ENCODE measurements at places on chromosomes 2 and 18.

- no peaks in the 10 kb centered on the region for H3K4me1 ChIP-seq
- H3K36me3 ChIP-seq, result no peaks in the 10 kb centered on the region
- H3K27ac ChIP-seq, result no peak overlapping the region
Measured at GRCh38 chr18:11380968-11381367, 228.4 kb upstream of the SLC35G4 start.

GRCh38 chr2:70469435-70469834 is 84.2 kb downstream of the TGFA start:
- no peaks in the 10 kb centered on the region for H3K36me3 ChIP-seq
- H3K4me1 ChIP-seq, result no peaks in the 10 kb centered on the region
- H3K4me3 ChIP-seq, result no peak overlapping the region

DNA sequence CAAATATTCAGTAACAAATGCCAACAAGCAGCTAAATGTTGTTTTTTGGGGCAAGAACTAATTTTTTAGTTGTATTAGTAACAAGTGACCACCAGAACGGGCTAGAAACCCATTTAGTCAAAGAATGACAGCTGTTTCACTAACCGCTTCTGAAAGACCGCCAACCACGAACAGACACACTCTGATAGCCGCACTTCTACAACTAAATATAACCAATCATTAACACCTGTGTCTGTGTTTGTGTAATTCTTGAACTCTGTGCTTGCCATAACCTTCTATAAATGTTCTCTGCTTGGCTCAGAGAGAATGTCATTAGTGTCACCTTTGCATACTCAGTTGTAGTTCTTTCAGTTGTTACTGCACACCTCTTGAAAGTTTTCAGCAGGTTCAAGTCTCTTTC is 526.3 kb upstream of the LRRTM1 start:
- no peaks in the 10 kb centered on the region for H3K27me3 ChIP-seq
- H3K36me3 ChIP-seq, result no peaks in the 10 kb centered on the region
- no peaks in the 10 kb centered on the region for H3K4me1 ChIP-seq
- H3K27ac ChIP-seq, result no peak overlapping the region
- no peak overlapping the region for H3K4me3 ChIP-seq
- DNase-seq, result no peak

DNA sequence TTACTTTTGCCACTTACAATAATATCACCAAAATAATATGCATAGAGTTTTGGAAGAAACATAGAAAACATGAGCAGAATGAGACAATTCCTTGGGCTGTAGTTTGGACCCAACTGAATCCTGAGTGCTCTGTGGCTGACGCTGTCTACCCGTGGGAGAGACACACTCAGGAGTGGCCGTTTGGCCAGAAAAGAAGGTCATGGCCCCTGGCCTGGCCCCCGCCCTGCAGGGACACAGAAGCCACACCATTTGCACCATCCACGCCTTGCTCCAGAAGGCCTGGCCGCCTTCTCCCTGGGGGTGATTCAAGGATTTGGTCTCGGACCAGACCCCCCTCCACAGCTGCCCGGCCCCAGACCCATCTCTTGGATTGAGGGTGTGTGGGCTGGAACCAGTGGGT is 6.4 kb upstream of the D2HGDH start:
- DNase-seq, result no peak
- H3K4me3 ChIP-seq, result no peak overlapping the region
- no peaks in the 10 kb centered on the region for H3K27me3 ChIP-seq
- no peak overlapping the region for H3K27ac ChIP-seq
- no peaks in the 10 kb centered on the region for H3K4me1 ChIP-seq

GRCh38 chr2:1658394-1659151 is 85.7 kb downstream of the PXDN start:
- no peaks in the 10 kb centered on the region for H3K4me1 ChIP-seq
- DNase-seq, result no peak
- H3K36me3 ChIP-seq, result peaks cover 16% of the 10 kb centered on the region
- H3K4me3 ChIP-seq, result no peak overlapping the region
- no peak overlapping the region for H3K27ac ChIP-seq

GRCh38 chr18:58858591-58859468 is 5.8 kb upstream of the ZNF532 start:
- no peaks in the 10 kb centered on the region for H3K27me3 ChIP-seq
- peaks cover 6% of the 10 kb centered on the region for H3K4me1 ChIP-seq
- H3K4me3 ChIP-seq, result no peak overlapping the region
- H3K36me3 ChIP-seq, result no peaks in the 10 kb centered on the region
- no peak for DNase-seq

DNA sequence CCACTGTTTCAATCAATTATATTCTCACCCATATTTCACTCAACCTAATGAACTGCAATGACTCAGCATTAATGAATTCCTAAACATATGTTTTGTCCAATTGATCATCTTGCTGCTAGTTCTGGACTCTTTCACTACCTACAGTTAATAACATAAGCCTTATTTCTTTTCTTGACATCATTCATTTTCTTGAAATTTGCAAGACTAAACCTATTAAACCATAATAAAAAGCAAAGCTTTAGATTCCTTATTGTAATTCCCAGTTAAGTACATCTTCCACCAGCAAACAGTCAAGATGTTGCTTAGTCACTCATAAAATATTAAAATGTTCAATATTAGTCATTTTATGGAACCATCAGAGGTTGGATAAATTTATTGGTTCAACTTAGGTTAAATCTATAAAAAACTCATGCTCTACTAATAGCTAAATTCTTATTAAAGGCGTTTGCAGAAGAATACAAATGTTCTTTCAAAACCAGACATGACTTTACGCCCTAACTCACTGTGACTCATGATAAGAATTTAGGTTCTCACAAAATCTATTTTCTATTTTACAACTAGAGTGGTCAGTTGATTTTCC is 599.4 kb downstream of the RNF144A start:
- DNase-seq, result no peak
- H3K4me1 ChIP-seq, result no peaks in the 10 kb centered on the region
- no peaks in the 10 kb centered on the region for H3K27me3 ChIP-seq
- no peak overlapping the region for H3K4me3 ChIP-seq
- H3K27ac ChIP-seq, result no peak overlapping the region

DNA sequence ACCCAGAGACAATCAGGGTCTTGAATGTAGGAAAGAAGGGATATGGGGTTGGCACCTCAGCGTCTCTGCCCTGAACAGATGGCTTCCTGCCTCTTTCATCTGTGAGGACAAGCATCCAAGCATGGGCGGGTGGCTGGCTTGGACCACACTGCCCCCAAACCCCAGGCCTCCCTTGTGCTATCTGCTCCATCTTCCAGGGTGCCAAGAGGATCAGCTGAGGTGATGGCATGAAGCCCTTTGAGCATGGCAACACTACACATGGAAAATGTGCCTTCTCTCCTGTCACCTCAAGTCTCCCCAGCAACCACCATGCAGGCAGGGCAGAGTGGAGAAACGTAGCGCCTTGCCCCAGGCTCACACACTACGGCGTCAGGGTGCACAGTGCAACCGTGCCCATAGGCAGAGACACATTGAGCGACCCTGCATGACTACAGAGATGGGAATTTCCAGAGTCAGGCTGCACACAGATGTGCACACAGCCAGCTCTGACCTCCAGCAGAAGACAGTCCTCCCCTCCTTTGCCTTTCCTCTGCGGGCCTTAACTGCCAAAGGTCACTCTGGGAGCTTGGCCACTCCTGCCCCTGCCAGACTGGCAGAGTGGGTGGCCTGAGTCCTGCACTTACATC is 1.5 kb downstream of the KCNIP3 start:
- no peak overlapping the region for H3K4me3 ChIP-seq
- H3K36me3 ChIP-seq, result no peaks in the 10 kb centered on the region
- peaks cover 2% of the 10 kb centered on the region for H3K4me1 ChIP-seq
- no peak for DNase-seq

GRCh38 chr2:217858519-217859491 is 144.0 kb downstream of the TNS1 start:
- H3K4me1 ChIP-seq, result peaks cover 3% of the 10 kb centered on the region
- H3K27ac ChIP-seq, result no peak overlapping the region
- H3K4me3 ChIP-seq, result no peak overlapping the region
- no peak for DNase-seq
- no peaks in the 10 kb centered on the region for H3K36me3 ChIP-seq

- DNase-seq, result no peak
- H3K27me3 ChIP-seq, result no peaks in the 10 kb centered on the region
- no peaks in the 10 kb centered on the region for H3K4me1 ChIP-seq
Measured at GRCh38 chr18:62186499-62186773, 420 bp downstream of the PIGN start.

DNA sequence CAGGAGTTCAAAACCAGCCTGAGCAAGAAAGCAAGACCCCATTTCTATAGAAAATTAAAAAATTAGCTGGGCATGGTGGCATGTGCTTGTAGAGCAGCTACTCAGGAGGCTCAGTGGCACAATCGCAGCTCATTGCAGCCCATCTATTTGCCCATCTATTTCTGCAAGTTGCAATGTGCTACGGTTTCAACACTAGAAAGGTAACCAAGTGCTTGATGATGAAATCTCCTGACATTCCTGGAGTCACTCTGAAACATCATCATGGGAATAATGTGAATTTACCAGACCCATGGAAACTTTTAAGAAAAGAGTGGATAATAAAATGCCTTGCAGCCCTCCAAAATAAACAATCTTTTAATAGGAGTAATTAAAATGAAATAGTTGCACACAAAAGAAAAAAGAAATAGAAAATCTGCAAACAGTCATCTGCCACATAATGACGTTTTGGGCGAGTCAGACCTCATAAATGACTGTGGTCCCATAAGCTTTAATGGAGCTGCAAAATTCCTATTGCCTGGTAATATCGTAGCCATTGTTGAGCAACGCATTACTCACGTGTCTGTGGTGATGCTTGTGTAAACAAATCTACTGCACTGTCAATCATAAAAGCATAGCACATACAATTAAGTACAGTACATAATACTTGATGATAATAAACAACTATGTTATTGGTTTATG is 46.6 kb upstream of the AMMECR1L start:
- H3K4me1 ChIP-seq, result no peaks in the 10 kb centered on the region
- H3K27me3 ChIP-seq, result no peaks in the 10 kb centered on the region
- no peaks in the 10 kb centered on the region for H3K36me3 ChIP-seq
- no peak overlapping the region for H3K27ac ChIP-seq
- DNase-seq, result no peak

DNA sequence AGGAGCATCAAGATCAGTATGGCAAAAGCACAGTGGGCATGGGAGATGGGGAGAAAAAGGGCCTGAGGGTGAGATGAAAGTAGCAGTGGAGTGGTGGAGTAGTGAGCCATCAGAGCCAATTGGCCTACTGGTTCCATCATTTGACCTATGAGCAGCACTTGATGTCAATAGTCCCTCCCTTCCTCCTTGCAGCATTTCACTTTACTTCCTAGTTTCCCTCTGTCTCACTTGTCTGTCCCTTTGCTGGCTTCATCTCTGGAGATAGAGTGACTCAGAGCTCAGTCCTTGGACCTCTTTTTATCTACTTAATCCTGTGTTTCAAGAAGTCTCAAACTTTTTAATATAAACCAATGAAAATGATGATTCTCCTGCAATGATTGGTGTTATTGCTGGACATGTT is 32.1 kb downstream of the FBXO48 start:
- H3K4me1 ChIP-seq, result no peaks in the 10 kb centered on the region
- H3K27ac ChIP-seq, result no peak overlapping the region
- no peaks in the 10 kb centered on the region for H3K36me3 ChIP-seq

DNA sequence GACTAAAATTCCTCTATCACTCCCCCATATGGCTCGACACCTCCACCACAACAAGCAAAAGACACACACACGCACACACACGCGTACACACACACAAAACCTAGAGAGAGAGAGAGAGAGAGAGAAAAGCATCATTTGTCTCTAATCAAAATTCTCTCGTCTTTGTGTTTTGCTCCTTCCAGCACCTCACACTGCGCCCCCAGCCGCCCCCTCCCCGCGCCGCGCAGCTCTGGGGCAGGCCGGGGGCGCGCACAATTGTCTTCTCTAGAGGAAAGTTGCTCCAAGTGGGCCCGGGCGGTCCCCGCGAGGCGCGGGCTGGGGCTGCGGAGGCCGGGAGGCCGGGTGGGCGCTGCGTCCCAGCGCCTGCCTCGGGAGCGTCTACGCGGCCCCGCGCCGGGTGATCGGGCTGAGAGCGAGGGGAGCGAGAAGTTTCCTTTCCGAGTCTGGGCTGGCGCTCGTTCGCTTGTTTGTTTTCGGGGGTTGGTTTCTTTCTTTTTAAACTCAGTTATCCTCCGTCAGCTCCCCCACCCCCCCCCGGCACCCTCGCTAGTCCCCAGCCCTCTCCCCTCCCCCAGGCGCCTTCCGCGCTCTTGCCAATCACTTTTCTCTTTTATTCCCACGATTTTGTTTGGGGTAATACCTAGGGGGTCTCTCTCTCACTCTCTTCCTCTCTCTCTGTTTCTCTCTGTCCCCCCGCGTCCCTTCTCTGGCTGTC is 4.1 kb downstream of the ZEB2 start:
- peaks cover 9% of the 10 kb centered on the region for H3K4me1 ChIP-seq
- H3K4me3 ChIP-seq, result peak overlapping the region; percentile 63
- H3K36me3 ChIP-seq, result no peaks in the 10 kb centered on the region

DNA sequence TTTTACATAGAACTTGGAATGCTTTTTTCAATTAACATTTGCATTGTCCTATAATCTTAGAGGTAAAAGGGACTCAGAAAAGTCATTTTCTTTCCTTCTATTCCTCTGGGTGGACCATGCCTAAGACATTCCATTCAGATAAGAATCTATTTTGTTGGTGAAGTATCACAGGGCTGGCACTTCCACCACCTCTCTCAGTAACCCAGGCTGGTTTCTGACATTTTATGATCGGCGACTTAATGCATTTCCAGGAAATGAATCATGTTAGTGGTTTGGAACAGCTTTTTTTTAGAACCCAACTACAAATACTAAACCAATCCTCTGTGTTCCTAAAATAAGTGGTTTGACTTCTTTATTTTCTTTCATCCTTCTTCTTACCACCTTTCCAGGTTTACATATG is 27.0 kb downstream of the GAD1 start:
- DNase-seq, result no peak
- H3K27me3 ChIP-seq, result no peaks in the 10 kb centered on the region
- H3K36me3 ChIP-seq, result no peaks in the 10 kb centered on the region
- H3K4me3 ChIP-seq, result no peak overlapping the region

GRCh38 chr2:148812306-148812705 is 62.7 kb upstream of the KIF5C start:
- no peaks in the 10 kb centered on the region for H3K36me3 ChIP-seq
- H3K4me3 ChIP-seq, result no peak overlapping the region
- peaks cover 5% of the 10 kb centered on the region for H3K4me1 ChIP-seq
- H3K27ac ChIP-seq, result no peak overlapping the region
- no peaks in the 10 kb centered on the region for H3K27me3 ChIP-seq

DNA sequence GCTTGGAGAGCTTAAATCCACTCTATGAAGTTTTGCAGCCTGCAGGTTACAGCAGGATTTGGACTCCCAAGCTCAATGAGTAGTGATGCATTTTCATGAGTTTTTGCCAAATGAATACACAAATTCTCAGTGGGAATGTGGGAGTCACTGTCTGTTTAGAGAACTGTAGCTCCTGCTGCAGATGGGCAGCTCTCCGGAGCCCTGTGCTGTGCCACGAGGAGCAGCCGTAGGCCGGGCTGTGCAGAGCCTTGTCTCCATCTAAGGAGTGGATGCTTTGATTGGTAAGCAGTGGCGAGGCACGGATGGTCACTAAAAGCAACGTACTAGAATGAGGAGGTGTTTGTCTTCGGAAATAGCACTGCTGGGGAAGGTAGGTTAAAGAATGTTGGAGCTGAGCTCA is 96.0 kb upstream of the NFATC1 start:
- no peak overlapping the region for H3K4me3 ChIP-seq
- H3K27ac ChIP-seq, result no peak overlapping the region
- H3K27me3 ChIP-seq, result no peaks in the 10 kb centered on the region

Data from iPS DF 6.9 (cell line).